ENCODE measurements at places on chromosomes 6 and 20.
A peak's percentile ranks its signal among the peaks of the same experiment; 100 is the strongest.

DNA sequence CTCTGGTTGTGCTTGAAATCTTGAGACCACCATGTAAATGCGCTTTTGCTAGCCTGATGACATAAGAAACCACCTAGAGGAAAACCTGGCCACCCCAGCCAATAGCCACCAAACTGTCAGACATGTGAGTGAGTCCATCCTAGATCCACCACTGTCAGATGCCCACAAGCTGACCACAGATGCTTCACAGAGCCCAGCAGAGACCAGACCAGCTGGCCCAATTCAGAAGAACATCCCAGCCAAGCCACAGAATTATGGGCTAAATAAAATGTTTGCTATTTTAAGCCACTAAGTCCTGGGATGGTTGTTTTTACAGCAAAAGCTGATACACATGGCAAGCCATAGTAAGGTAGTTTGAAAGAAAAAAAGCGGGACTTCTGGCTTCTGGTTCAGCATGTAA, 425.3 kb downstream of the KIF16B start:
- H3K27me3 ChIP-seq: no peaks in the 10 kb centered on the region
- H3K4me1 ChIP-seq: no peaks in the 10 kb centered on the region
- H3K27ac ChIP-seq: no peak overlapping the region
- DNase-seq: no peak

DNA sequence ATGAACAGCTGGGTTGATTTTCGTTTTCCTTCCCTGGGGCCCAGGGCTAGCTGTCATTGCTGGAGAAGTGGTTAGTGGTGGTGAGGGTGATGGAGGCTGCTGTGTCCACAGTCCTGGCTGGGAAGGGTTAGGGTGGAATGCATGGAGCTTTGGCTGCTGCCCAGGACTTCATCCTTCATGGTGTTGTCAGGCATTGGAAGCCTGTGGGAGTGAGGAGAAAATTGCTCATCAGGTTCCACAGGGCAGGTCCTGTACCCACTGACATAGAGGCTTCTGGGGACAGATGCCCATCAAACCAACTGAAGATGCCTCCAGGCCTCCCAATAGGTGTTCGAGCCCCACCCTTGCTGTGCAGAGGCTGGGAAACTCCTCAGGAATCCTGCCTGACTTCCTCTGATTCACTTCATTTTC, 262.4 kb upstream of the SUPT3H start:
- DNase-seq: no peak
- no peak overlapping the region for H3K4me3 ChIP-seq

DNA sequence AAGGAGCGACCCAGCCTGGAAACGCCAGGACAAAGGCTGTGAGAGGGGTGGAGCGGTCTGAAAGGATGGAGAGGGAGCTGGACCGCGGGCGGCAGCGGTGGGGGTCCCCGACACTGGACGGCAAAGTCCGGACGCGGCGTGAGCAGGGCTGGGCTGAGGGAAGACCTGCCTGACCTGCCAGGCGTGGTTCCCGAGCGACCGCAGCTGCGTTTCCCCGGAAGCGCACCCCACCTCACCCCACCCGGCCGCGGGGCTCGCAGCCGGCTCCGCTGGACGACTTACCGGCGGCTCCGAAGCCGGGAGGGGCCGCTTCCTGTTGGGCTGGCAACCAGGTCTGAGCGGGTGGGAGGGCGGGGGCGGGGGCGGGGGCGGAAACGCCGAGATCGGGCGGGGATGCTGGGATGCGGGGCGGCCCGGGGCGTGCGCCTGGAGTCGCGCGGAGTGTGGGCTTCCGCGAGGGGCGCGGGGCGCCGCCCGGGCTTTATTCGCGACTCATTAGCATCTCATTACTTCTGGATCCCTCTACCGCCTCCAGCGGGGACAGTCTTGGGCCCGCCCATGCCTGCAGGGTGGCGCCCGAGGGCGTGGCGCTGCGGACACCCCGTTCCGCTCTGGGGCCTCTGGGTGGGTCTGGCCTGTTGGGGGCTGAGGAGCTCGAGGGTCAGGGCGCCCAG, at the start of gene MICAL1:
Gene MICAL1 (minus strand): TSS at position 336 of the 674 bp plus-strand sequence. CDS start 1,576 bp downstream, outside the sequence.
- peaks cover 15% of the 10 kb centered on the region for H3K4me1 ChIP-seq
- H3K27ac ChIP-seq: peak within 1 kb of the TSS; percentile 91
- peaks cover 33% of the 10 kb centered on the region for H3K36me3 ChIP-seq
- no peaks in the 10 kb centered on the region for H3K27me3 ChIP-seq
- DNase-seq: peak; percentile 77
- peak within 1 kb of the TSS; percentile 95 for H3K4me3 ChIP-seq

DNA sequence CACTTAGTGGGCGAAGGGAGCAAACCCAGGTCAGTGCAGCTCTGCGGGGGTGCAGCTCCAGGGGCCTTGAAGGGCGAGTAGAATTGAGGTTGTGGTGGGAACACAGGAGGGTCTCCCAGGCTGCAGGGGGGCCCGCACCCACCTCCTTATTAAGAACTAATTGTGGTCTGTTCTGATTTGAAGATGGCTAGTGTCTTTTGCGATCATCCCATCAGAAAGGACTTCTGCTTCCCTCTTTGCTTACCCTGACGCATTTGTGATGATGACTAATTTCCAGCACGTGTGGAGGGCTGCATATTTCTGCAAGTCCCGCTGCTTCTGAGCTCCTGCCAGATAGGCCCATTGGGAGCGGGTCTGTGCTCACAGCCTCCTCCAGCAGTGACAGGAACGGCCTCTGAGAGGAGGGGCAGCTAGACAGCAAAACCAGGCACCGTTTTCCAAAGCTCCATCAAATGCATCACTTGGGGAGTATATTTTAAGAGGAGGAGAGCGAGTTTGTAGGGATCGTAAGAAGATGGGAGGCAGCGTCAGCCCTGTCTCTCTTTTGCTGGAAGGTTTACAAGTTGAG, 268.9 kb downstream of the CDH4 start:
- no peak overlapping the region for H3K27ac ChIP-seq
- peaks cover 4% of the 10 kb centered on the region for H3K36me3 ChIP-seq
- peaks cover 25% of the 10 kb centered on the region for H3K27me3 ChIP-seq
- DNase-seq: no peak
- no peaks in the 10 kb centered on the region for H3K4me1 ChIP-seq

DNA sequence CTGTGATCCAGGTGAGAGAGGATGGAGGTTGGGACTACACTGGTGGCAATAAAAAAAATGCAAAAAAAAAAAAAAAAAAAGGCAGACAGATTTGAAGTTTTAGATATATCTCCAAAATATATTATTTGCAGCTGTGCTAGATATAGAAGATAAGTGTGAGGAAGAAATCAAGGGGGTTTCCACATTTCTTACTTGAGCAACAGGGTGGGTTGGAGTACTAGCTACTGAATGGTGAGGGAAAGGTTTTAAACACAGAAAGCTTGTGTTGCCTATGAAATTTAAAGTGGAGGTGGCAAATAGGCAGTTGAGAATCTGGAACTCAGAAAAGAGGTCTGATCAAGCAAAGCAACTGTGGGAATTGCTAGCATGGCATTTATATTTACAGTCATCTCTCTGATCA, 59.9 kb upstream of the GNRH2 start:
- H3K27me3 ChIP-seq: no peaks in the 10 kb centered on the region
- H3K36me3 ChIP-seq: no peaks in the 10 kb centered on the region
- H3K4me1 ChIP-seq: no peaks in the 10 kb centered on the region
- DNase-seq: no peak
- H3K4me3 ChIP-seq: no peak overlapping the region

GRCh38 chr6:45838451-45838850, 177.2 kb downstream of the CLIC5 start:
- DNase-seq: no peak
- peaks cover 56% of the 10 kb centered on the region for H3K27me3 ChIP-seq
- H3K4me1 ChIP-seq: no peaks in the 10 kb centered on the region
- no peak overlapping the region for H3K4me3 ChIP-seq
- H3K27ac ChIP-seq: no peak overlapping the region

- H3K27ac ChIP-seq: no peak overlapping the region
- H3K4me3 ChIP-seq: no peak overlapping the region
- H3K36me3 ChIP-seq: no peaks in the 10 kb centered on the region
- H3K4me1 ChIP-seq: no peaks in the 10 kb centered on the region
- H3K27me3 ChIP-seq: no peaks in the 10 kb centered on the region
- no peak for DNase-seq
Measured at GRCh38 chr6:124661097-124661661, 301.1 kb upstream of the RNF217 start.

DNA sequence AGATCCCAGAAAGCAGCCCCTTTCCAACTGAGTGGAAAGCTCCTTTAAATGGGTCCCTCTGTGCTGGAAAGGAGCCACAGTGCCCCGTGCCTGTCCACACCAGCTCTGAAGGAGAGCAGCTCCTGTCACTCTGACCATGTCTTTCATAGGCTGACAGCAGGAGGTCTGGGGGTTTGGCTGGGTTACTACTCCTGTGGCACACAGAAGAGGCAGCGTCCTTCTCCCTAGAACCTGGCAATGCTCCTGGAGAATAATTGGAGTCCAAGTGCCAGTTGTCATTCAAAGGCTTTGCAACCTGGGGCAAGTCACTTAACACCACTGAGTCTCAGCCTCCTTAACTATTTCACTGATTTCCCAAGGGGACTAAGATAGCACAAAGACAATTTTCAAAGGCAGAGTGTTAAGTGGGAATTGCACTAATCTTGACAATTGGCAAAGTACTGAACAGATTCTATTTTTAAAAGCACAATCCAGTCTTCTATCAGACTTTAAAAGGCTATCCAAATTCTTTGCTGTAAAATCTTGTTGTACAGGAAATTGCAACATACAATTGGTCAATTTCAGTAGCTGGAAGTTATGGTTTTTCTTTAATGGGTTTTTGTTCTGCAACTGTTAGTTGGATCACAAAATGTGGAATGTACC, 457.2 kb downstream of the KIF16B start:
- DNase-seq: no peak
- H3K4me3 ChIP-seq: no peak overlapping the region
- H3K27me3 ChIP-seq: no peaks in the 10 kb centered on the region
- no peaks in the 10 kb centered on the region for H3K36me3 ChIP-seq
- H3K27ac ChIP-seq: no peak overlapping the region
- no peaks in the 10 kb centered on the region for H3K4me1 ChIP-seq

DNA sequence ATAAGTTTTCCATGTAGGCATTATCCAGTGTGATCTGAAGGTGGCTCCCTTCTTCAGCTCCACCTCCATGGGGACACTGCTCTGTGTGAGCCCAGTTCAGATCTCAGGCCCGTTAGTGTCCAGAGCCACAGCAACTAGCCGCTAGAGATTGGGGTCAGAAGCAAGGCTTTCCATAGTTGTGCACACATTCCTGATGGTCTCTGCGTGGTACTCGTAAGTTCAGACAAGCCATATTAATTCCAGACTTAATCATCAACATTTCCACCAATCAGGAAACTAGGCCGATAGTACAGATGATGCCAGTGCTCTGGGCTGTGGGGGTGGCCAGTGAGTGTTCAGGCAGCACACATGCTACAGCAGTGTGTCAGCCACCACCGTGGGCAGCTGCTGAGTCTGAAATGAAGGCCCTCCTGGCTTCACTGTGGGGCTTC, 17.5 kb upstream of the SYNCRIP start:
- no peaks in the 10 kb centered on the region for H3K27me3 ChIP-seq
- H3K4me3 ChIP-seq: no peak overlapping the region
- H3K27ac ChIP-seq: no peak overlapping the region

GRCh38 chr20:60123652-60124051, 165.4 kb downstream of the CDH26 start:
- H3K27ac ChIP-seq: no peak overlapping the region
- no peak for DNase-seq
- H3K27me3 ChIP-seq: peaks cover 97% of the 10 kb centered on the region
- H3K4me3 ChIP-seq: no peak overlapping the region
- no peaks in the 10 kb centered on the region for H3K36me3 ChIP-seq
- H3K4me1 ChIP-seq: no peaks in the 10 kb centered on the region

DNA sequence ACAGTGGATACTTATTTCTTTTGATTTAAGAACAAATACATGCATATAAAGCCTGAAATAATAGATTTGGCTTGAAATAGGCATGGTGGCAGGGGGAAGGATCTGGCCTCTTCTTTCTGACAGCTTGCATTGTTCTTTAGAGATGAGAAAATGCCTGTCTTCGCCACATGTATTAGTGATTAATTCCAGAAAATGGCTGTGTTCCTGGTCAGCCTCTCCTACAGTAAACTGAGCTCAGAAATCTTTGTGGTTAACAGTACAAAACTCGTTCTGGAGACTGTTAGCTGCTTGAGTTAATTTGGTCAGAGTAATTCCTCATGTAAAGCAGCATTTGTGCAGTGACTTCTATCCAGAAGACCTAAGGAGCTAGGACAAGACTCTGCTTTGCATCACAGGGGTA, 151.5 kb downstream of the EYA4 start:
- DNase-seq: no peak

- no peak overlapping the region for H3K4me3 ChIP-seq
- peaks cover 5% of the 10 kb centered on the region for H3K36me3 ChIP-seq
- H3K4me1 ChIP-seq: no peaks in the 10 kb centered on the region
- H3K27me3 ChIP-seq: no peaks in the 10 kb centered on the region
- no peak for DNase-seq
Measured at GRCh38 chr6:135022050-135022697, 32.4 kb downstream of the HBS1L start.

DNA sequence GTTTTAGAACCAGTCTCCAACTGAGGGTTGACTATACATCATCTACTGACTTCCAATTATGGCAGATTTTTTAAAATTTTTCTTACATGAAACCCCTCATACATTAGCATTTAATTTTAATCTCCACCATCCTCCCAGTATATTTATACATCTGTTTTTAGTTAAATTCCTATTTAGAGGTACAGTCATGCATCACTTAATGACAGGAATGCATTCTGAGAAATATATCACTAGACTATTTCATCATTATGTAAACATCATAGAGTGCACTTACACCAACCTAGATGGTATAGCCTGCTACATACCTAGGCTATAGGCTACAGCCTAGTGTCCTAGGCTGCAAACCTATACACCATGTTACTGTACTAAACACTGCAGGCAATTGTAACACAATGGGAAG, 316.7 kb upstream of the MARCKS start:
- no peaks in the 10 kb centered on the region for H3K36me3 ChIP-seq
- no peak for DNase-seq
- no peak overlapping the region for H3K4me3 ChIP-seq

DNA sequence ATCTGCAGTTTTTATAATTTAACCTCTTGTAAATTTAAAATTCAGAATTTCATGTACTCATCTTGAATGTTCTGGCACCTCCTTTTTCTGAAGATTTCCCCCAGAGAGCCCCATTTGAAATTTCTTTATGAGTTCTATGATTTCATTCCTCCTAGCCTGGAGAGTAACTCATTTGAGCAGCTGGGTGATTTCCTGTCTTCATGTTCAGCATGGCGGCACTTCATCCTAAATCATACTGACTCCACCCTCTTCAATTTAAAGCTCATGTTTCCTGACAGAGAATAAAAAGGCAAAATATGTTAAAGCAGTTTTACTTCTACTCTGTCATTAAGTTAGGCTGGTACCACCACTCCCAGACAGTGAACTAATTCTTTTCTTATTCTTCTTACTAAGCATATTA, 250.9 kb upstream of the POU3F2 start:
- no peak for DNase-seq
- H3K4me1 ChIP-seq: no peaks in the 10 kb centered on the region
- H3K27me3 ChIP-seq: peaks cover 29% of the 10 kb centered on the region
- no peak overlapping the region for H3K4me3 ChIP-seq

- H3K36me3 ChIP-seq: no peaks in the 10 kb centered on the region
- H3K27ac ChIP-seq: no peak overlapping the region
- DNase-seq: no peak
- H3K4me1 ChIP-seq: no peaks in the 10 kb centered on the region
- H3K4me3 ChIP-seq: no peak overlapping the region
Measured at GRCh38 chr20:21900431-21900830, 195.0 kb downstream of the PAX1 start.
